ENCODE measurements at places on chromosomes 16 and 17.

DNA sequence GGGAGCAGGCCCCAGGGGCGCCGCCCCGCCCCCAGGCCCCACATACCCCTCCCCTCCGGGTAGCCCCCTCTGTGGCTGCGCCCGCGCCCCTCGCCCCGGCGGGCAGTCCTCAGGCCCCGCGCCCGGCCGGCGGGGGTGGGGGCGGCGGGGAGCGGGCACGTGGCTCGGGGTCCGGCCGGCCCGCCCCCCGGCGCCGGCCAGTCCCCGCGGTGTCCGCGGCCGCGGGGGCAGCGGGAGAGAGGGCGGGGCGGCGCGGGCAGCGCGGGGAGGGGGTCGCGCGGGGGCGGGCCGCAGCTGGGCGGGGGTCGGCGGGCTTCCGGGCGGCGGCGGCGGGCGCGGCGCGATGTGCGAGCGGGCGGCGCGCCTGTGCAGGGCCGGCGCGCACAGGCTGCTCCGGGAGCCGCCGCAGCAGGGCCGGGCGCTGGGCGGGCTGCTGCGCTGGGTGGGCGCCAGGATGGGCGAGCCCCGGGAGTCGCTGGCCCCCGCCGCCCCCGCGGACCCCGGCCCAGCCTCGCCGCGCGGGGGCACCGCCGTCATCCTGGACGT lies 335 bp downstream of the NECAB2 start:
- DNase-seq: no peak

- DNase-seq: no peak
Measured at GRCh38 chr17:50710025-50710424, 2.3 kb upstream of the ANKRD40 start.

GRCh38 chr16:8489580-8489979 lies 100.7 kb downstream of the TMEM114 start:
- no peak for DNase-seq

DNA sequence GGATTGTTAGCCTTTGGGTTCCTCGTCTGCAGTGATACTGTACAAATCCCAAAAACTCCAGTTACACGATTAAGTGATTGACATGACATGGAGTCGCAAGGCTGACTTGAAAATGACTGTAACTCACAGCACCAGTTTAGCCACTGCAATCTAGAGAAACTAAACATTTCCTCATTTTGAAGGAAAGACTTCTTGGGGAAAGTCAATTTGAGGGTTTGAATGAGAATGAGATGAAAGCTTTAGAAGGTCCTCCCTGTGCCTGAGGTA lies 4.8 kb downstream of the BANP start:
- DNase-seq: no peak

- DNase-seq: no peak
Measured at GRCh38 chr17:54237911-54238515, 415.3 kb downstream of the KIF2B start.

- DNase-seq: no peak
Measured at GRCh38 chr16:49875806-49876715, 20.1 kb upstream of the ZNF423 start.

GRCh38 chr16:87694441-87695125 lies 71.2 kb downstream of the KLHDC4 start:
- DNase-seq: no peak

GRCh38 chr17:80498242-80498919 lies 22.0 kb upstream of the NPTX1 start:
- DNase-seq: no peak

- DNase-seq: no peak
Measured at GRCh38 chr16:24745391-24745790, 15.9 kb downstream of the TNRC6A start.

- DNase-seq: no peak
Measured at GRCh38 chr16:89656435-89657121, 930 bp downstream of the CHMP1A start.

- no peak for DNase-seq
Measured at GRCh38 chr17:1312261-1312870, 32.9 kb downstream of the TRARG1 start.

DNA sequence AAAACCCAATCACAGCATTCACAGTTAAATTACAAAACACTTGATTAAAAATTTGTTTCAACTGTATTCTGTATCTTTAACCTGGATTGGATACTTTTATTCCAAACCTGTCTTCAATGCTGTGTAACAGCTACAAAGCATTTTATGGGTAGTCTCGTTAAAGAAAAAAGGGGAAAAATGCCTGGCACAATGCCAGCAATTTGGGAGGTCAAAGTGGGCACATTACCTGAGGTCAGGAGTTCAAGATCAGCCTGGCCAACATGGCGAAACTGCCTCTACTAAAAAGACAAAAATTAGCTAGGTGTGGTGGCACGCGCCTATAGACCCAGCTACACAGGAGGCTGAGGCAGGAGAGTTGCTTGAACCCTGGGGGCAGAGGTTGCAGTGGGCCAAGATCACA lies 4.0 kb downstream of the GNA13 start:
- no peak for DNase-seq

DNA sequence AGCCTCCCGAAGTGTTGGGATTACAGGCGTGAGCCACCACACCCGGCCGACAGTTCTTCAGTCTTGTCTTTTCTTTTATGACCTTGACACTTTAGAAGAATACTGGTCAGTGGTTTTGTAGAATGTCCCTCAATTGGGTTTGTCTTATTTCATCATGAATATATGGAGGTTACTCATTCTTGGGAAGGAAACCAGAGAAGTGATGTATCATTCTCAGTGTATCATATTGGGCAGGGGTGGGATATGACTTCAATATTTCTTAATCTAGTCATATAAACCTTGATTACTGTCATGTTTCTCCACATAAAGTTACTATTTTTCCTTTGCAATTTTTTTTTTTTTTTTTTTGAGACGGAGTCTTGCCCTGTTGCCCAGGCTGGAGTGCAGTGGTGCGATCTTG lies 36.9 kb downstream of the SNTB2 start:
- no peak for DNase-seq

- no peak for DNase-seq
Measured at GRCh38 chr17:41421116-41421515, 3.3 kb downstream of the KRT37 start.

DNA sequence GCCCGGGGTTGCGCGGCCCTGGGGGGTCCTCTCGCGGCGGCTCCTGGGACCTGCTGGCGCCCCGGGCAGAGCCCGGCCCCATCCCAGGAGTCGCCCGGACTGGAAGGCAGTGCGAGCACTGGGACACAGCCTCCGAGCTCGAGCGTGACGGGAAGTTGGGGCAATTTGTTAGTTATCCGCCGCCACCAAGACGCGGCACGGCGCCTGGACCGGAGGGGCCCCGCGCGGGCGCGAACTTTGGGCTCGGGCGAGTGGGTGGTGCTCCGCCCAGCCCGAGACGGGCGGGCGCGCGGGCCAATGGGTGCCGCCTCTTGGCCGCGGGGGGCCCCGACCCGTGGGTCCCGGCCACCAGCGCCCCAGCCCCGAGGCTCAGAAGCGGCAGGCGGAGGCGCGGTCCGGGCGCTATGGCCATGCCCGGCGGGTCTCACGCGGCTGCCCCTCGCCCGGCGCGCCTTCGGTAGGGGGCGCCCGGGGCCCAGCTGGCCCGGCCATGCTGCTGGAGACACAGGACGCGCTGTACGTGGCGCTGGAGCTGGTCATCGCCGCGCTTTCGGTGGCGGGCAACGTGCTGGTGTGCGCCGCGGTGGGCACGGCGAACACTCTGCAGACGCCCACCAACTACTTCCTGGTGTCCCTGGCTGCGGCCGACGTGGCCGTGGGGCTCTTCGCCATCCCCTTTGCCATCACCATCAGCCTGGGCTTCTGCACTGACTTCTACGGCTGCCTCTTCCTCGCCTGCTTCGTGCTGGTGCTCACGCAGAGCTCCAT lies at the start of gene ADORA2B:
Gene ADORA2B (plus strand): TSS at position 372 of the 768 bp plus-strand sequence. CDS start 119 bp downstream, at position 491.
- DNase-seq: peak; percentile 66

DNA sequence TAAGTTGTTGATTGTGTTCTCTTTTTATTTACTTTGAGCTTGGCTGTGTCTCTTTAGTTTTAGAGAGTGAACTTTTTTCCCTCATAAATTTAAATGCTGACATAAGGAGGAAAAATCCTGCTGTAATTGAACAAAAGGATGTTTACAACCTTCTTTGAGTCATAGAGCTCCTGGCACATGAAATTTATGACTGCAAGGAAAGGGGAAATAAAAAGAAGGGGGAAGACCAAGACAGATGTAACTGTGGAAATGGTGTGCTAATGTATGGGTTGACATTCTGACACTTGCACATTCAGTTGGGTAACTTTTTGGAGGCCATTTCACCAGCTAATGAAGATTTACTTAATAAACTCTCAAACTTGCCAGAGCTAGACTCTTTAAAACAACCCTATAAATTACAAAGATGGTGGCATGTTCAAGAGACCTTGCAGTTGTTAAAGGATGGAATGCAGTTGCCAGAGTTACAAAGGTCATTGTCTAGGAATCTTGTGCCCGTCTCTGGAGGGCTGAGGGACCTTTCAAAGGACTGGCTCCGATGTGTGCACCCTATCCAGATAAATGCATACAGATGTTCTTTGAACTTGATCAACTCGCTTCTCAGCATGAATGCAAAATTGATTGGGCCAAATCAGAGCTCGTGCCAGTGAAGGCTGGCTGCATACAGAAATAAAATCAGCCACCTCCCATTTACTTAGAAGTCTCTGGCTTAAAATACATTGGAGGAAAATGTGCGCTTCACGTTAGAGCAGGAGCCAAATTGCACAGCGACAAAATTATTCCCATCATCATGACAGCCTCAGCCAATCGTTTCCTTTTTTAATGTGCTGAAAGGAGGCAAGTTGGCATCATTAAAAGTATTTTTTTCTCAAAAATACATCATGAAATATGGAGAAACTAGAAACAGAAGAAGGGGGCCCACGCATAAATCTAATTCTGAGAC lies 289.0 kb upstream of the XYLT1 start:
- no peak for DNase-seq

DNA sequence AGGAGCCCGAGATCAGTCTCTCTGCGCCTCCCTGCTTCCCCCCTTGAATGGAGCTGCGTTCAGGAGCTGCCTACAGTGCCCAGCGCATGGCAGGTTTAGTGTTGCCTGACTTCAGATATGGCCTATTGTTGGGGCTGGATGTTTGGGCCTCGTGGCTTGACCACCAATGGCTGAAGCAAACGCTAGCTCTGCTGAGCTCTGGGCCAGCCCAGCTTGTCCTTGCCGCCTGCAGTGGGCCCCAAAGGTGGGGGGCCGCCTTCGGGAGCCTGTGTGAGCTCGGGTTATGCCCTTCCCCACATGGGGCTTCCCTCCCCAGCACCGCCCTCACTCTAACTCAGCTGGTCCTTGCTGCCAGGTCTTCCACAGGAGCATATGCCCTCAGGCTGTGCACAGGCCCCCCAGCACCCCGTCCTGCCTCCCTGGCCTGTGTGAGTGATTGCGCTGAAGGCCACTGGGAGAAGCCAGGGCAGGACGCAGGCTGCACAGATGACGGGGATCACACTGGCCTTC lies 2.0 kb upstream of the METTL26 start:
- DNase-seq: no peak

DNA sequence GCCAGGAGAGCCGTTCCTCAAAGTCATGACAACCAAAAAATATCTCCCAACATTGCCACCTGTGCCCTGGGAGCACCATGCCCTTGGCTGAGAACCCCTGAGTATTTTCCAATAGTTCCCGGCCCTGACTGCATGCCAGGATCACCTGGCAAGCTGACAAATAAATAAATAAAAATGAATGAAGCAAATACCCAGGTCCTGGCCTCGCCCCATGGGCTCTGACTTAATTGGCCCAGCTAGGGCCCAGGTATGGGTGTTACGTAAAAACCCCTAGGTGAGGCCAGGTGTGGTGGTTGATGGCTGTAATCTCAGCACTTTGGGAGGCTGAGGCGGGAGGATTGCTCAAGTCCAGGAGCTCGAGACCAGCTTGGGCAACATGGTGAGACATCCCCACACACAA lies 2.7 kb upstream of the C16orf74 start:
- DNase-seq: no peak

- peak; percentile 95 for DNase-seq
Measured at GRCh38 chr17:5111402-5112204, at the start of gene ZNF232. TSS of gene ZNF232 (minus strand) at chr17:5111878. CDS start at chr17:5111822, 56 bp downstream.

GRCh38 chr16:71610447-71610846 lies 15.5 kb upstream of the MARVELD3 start:
- DNase-seq: no peak

- no peak for DNase-seq
Measured at GRCh38 chr16:72561-73548, at the start of gene RHBDF1. TSS of gene RHBDF1 (minus strand) at chr16:72631. CDS start at chr16:65015, 7,616 bp downstream.

- peak; percentile 71 for DNase-seq
Measured at GRCh38 chr17:62703776-62704380, 76.4 kb downstream of the MRC2 start.

DNA sequence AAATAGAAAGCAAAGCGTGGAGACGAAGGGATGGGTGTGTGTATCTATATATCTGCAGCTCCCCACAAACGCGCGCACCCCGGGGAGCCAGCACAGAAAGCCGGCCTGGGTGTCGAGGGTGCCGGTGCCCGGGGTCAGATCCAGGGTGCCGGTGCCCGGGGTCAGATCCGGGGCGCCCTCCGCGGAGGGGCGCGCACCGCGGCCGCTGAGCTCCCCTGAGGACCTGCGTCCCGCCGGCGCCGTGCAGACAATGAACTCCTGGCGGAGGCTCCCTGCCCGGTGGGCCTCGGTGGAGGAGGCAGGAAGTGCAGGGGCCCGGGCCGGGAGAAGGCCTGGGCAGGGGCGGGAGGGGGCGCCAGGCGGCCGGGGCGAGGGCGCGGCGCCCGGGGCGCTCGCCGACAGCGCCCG lies 1.1 kb downstream of the ZNF423 start:
- no peak for DNase-seq

GRCh38 chr17:14805348-14805747 lies 459.8 kb downstream of the PMP22 start:
- DNase-seq: no peak

- no peak for DNase-seq
Measured at GRCh38 chr16:16118337-16118736, 105.0 kb downstream of the ABCC6 start.

DNA sequence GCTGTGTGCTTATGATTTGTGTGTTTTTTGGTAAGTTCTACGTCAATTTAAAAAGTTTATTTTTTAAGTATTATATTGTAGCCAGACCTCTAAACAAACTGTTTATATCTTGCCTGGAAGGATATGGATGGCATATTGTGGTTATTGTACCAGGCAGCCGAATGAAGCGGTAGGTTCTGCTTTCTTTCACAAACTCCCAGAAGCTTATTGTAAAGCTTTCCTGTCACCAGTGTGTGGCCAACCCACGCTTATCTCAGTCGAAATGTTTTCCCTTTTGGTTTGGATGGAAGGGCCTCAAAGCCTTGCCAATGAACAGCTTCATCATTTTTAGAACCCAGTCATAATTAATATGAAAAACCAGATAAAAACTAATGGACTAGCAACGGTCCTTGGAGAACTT lies 53.1 kb downstream of the CYB5B start:
- no peak for DNase-seq

DNA sequence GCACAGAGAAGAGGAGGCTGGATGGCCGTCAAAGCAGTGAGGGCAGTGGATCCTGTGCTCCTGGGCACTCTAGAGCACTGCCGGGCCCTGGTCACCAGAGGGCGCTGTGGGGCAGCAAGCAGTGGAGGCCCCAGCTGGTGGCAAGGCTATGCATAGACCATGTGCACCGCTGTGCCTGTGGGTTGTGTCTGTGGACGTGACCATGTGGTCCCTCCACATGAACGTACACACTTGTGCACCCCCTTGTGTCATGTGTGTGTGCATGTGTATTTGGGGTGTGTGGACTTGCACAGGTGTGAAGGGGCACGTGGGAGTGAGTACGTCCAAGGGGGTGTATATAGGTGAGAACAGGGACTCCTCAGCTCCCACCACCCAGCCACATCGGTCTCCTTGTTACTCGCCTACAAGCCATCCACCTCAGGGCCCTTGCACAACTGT lies 4.4 kb upstream of the MAP2K3 start:
- peak; percentile 94 for DNase-seq

GRCh38 chr16:74725651-74726455 lies 25.2 kb upstream of the MLKL start:
- no peak for DNase-seq
